ENCODE measurements at places on chromosomes 13 and 19.

DNA sequence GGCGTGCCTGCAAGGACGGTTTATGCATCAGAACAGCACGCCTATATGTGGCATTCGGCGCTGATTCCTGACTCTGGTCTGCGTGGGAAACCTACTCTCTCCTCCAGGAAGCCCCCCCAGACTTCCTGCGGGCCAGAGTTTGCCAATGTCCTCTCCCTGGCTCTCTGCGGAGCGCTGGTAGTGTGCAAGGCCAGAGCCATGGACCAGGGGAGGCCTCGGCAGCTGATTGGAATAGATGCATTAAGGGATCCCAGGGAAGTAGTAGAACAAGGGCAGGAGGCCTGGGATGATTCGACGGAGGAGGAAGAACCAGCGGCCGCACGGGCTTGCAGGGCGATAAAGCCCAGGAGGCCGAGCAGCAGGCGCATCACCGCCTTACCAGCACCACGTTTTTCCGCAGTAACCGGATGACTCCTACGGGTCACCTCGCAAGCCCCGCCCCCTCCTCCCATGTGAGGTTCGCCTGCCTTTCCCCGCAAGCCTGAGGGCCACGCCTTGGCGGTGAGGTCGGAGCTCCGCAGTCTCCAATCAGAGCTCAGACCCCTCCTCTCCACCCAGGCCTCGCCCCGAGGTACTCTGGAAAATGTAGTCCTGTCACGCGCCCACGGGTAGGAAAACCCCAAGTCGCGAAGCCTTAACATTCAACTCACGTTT is 5.0 kb downstream of the CLEC11A start:
- DNase-seq = peak; percentile 59

DNA sequence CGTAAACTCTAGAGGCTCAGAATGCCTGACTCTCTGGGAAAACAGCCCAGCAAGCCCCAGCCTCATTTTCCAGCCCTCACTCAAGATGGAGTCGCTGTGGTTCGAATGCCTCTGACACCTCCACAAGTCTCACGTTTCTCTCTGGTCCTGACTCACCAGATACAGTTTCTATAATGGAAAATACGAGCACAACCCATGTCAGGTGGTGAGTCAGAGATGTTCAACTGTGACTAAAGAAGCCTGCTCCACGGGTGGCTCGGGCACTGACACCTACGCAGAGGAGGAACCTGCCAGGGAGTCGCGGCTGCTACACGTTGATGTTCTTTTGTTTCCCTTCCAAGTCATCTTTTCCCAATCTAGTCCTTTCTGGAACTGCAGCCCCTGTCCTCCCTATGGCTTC is 87.1 kb upstream of the STK24 start:
- peak; percentile 83 for DNase-seq

DNA sequence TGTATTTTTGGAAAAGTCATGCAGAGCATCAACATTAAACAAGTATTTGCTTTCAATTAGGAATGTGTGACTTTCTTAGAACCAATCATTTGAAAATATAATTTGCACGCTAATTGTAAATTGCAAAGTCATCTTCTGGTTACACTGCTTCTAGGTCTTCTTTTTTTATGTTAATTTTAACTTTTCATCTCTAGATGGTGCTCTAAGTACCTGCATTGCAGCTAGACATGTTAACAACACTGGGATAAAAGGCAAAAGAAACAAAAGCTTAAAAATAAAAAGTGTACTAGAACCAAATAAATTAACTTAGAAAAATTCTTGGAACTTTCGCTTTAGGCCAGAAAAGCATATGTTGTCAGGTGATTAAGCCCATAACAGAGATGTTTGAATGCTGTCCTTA is 2758.2 kb downstream of the PCDH9 start:
- DNase-seq = peak; percentile 37

- peak; percentile 51 for DNase-seq
These were observed 257.7 kb downstream of the SPRY2 start for GRCh38 chr13:80083081-80083852.

- peak; percentile 8 for DNase-seq
These were observed 737.7 kb downstream of the PCDH9 start for GRCh38 chr13:66492479-66492878.

DNA sequence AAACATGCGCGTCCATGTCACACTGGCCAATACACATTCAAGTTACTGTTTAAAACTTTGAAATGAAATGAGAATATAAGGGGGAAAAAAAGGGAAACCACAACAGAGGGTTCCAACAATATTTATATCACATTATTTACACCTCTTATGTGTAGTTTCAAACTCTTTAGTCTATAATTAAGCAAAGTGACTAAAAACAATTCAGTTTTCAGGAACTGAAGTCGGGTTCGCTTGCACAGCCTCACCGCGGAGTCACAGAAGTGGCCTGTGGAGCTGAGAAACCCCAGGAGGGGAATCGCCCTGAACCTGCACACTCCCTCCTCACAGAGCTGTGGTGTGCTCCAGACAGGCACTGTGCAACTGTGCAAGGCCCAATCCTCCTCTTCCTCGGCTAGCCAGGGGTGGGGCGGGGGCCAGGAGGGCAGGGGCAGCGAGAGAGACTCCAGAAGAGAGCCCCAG is 75.9 kb downstream of the STK24 start:
- DNase-seq = no peak

- no peak for DNase-seq
These were observed 394.2 kb downstream of the ITGBL1 start for GRCh38 chr13:101846701-101847100.
